Activated T-cell treated with anti-CD3 and anti-CD28 coated beads, Interleukin-2, amount 50 U/mL, for 72 hours (primary cell): ENCODE measurements at places on chromosomes 1 and 21.
A peak's percentile ranks its signal among the peaks of the same experiment; 100 is the strongest.

DNA sequence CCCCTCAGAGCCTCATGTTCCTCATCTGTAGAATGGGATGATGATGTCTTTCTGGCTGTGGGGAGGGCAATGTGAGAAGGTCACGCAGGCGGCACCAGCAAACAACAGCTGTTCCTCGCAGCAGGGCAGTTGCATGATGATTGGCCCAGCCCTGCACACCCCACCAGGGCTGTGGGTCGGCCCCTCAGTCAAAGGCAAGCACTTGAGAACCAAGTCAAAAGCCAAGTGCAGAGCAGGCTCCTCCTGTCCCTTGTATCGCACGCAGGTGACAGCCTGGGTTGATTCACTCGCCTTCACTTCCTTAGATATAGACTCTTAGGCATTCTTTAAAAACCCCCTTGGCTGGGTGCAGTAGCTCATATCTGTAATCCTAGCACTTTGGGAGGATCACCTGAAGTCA, 191.9 kb upstream of the C1orf174 start:
- peaks cover 10% of the 10 kb centered on the region for H3K4me1 ChIP-seq
- H3K27me3 ChIP-seq = no peaks in the 10 kb centered on the region
- H3K4me3 ChIP-seq = no peak overlapping the region
- DNase-seq = no peak
- no peak overlapping the region for H3K27ac ChIP-seq

DNA sequence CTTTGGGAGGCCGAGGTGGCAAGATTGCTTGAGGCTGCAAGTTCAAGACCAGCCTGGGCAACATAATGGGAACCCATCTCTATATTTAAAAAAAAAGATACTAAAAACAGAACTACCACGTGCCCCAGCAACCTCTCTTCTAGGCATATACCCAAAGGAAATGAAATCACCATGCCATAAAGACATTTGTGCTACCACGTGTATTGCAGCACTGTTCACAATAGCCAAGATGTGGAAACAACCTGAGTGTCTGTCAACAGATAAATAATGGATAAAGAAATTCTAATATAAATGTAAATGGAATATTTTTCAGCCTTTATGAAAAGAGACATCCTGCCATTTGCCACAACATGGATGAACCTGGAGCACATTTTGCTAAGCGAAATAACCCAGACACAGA, 128.6 kb downstream of the PCNX2 start:
- H3K27me3 ChIP-seq = no peaks in the 10 kb centered on the region
- H3K4me1 ChIP-seq = no peaks in the 10 kb centered on the region
- H3K36me3 ChIP-seq = peaks cover 11% of the 10 kb centered on the region

DNA sequence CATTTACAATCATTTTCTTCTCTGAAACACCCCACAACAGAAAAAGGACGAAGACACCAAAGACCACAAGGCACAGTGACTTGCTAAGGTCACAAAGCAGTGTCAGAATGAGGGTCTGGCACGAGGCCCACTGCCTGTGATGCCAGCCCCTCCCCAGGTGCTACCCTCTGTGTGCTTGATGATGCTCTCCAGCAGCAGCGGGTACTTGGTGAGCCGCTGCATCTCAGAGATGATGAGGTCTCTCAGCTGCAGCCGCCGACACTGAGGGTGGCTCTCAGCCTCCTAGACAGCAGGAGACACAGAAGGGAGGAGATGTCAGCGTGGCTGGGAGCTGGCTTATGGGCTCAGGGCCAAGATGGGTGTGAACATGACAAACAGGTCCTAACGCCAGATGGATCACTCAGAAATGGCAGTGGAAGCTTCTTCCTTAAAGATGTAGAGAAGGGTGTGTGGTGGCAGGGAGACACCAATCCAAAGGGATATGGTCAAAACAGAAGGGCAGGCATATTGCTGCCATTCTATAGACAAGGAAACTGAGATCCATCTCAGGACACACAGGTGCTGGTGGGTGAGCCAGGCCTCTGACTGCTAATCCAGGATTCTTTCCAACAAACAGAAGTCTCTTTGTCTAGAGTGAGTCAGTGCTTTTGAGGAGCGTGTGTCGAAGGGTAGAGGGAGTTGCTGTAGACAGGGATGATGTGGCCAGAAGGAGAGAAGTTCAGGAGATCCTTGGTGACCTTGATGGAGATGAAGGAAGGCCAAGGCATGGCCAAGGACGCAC, 25.6 kb downstream of the LRRC71 start:
- no peaks in the 10 kb centered on the region for H3K27me3 ChIP-seq
- H3K4me3 ChIP-seq = no peak overlapping the region
- H3K4me1 ChIP-seq = peaks cover under 1% of the 10 kb centered on the region

- H3K36me3 ChIP-seq = no peaks in the 10 kb centered on the region
- H3K4me3 ChIP-seq = no peak overlapping the region
- H3K27ac ChIP-seq = no peak overlapping the region
- no peaks in the 10 kb centered on the region for H3K4me1 ChIP-seq
- H3K27me3 ChIP-seq = peaks cover 12% of the 10 kb centered on the region
Measured at GRCh38 chr1:56671085-56671484, 26.0 kb downstream of the PRKAA2 start.

DNA sequence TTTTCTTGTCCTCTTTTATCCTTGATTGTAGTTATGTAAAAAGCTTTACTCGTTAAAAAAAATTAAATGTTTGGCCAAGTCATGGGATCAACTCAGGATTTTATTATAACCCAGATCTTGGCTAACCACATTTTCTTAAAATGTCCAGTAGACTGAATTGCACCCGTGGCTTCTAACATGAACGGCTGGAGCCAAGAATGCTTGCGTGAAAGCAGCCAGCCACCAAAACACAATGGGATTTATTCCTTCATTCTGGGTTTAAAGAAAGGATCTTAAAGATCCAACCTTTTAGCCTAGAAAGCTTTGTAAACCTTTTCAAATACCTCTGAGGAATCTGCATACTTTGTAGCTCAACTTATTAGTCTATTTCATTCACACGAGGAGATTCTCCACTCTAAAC, 404.4 kb downstream of the USP25 start:
- peaks cover 2% of the 10 kb centered on the region for H3K36me3 ChIP-seq
- H3K27me3 ChIP-seq = no peaks in the 10 kb centered on the region
- H3K27ac ChIP-seq = no peak overlapping the region
- DNase-seq = no peak

GRCh38 chr1:45643978-45644377, 20.1 kb upstream of the CCDC17 start:
- H3K27ac ChIP-seq = no peak overlapping the region
- peaks cover 8% of the 10 kb centered on the region for H3K4me1 ChIP-seq
- peaks cover 2% of the 10 kb centered on the region for H3K36me3 ChIP-seq
- no peaks in the 10 kb centered on the region for H3K27me3 ChIP-seq
- H3K4me3 ChIP-seq = no peak overlapping the region

DNA sequence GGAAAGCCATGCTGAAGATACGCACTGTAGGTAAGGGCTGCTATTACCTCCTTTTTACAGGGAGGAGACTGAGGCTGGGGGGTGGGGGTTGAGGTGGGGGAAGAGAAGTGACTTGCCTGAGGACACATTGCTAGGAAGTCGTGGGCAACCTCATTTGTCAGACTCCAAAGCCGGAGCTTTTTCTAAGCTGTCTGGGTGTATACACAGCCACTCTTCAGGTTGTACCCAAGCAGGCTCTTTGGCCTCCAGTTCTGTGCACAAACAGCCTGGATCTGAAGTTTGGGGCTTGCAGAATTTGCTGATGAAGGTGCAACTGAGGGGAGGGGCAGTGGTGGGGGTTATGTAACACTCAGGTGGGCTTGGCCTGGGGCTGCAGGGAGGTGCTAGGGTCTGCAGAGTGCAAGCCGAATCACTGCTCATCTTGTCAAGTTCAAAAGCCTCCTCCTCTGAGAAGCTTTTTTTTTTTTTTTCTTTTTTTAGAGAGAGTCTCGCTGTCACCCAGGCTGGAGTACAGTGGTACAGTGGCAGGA, 16.9 kb downstream of the TINAGL1 start:
- no peaks in the 10 kb centered on the region for H3K4me1 ChIP-seq
- no peak overlapping the region for H3K4me3 ChIP-seq
- peaks cover 23% of the 10 kb centered on the region for H3K27me3 ChIP-seq
- no peaks in the 10 kb centered on the region for H3K36me3 ChIP-seq

- peaks cover 23% of the 10 kb centered on the region for H3K27me3 ChIP-seq
- DNase-seq = no peak
Measured at GRCh38 chr1:201463071-201463552, 5.9 kb downstream of the PHLDA3 start.

GRCh38 chr1:79398501-79398900, 392.0 kb upstream of the ADGRL4 start:
- no peaks in the 10 kb centered on the region for H3K27me3 ChIP-seq
- H3K36me3 ChIP-seq = no peaks in the 10 kb centered on the region
- no peak overlapping the region for H3K4me3 ChIP-seq
- H3K4me1 ChIP-seq = no peaks in the 10 kb centered on the region
- no peak for DNase-seq
- H3K27ac ChIP-seq = no peak overlapping the region

DNA sequence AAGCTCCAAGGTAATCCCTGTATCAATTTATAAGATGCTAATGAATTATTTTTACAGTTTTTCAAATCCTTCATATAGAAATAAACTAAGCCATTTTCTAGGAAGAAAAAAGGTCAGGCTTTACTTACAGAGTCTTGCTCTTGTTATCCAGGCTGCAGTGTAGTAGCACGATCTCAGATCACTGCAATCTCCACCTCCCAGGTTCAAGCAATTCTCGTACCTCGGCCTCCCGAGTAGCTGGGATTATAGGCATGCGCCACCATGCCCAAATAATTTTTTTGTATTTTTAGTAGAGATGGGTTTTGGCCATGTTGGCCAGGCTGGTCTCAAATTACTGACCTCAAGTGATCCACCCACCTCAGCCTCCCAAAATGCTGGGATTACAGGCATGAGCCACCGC, 27.0 kb downstream of the RERE start:
- H3K4me3 ChIP-seq = no peak overlapping the region
- peaks cover 5% of the 10 kb centered on the region for H3K4me1 ChIP-seq
- H3K27me3 ChIP-seq = no peaks in the 10 kb centered on the region
- DNase-seq = no peak
- peaks cover 1% of the 10 kb centered on the region for H3K36me3 ChIP-seq
- no peak overlapping the region for H3K27ac ChIP-seq

DNA sequence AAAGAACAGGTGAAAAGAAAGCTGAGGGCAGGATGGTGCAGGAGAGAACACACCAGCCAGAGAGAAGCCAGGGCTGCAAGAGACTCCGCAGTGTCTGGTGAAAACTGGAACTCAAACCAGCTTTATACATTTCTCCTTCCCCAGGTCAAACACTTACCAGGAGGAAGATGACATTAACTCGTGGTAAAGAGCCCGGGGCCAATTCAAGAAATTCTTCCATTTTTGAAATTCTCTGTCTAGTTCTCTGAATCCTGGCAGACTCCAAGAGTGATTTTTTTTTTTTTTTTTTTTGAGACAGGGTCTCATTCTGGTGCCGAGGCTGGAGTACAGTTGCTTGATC, 25.8 kb upstream of the SIPA1L2 start:
- DNase-seq = no peak
- peaks cover 2% of the 10 kb centered on the region for H3K36me3 ChIP-seq
- H3K27ac ChIP-seq = no peak overlapping the region
- H3K27me3 ChIP-seq = peaks cover 21% of the 10 kb centered on the region
- no peak overlapping the region for H3K4me3 ChIP-seq

GRCh38 chr1:218401998-218402785, 57.1 kb downstream of the TGFB2 start:
- no peak for DNase-seq
- peaks cover 8% of the 10 kb centered on the region for H3K27me3 ChIP-seq
- H3K36me3 ChIP-seq = no peaks in the 10 kb centered on the region
- no peak overlapping the region for H3K27ac ChIP-seq

- no peaks in the 10 kb centered on the region for H3K36me3 ChIP-seq
- no peaks in the 10 kb centered on the region for H3K4me1 ChIP-seq
- H3K27me3 ChIP-seq = peaks cover 22% of the 10 kb centered on the region
- no peak overlapping the region for H3K27ac ChIP-seq
Measured at GRCh38 chr1:181783208-181783607, 278.3 kb downstream of the ZNF648 start.

- no peak for DNase-seq
- no peak overlapping the region for H3K4me3 ChIP-seq
- H3K4me1 ChIP-seq = peaks cover 77% of the 10 kb centered on the region
- H3K27ac ChIP-seq = peak overlapping the region; percentile 80
- peaks cover 2% of the 10 kb centered on the region for H3K36me3 ChIP-seq
Measured at GRCh38 chr1:1883092-1883873, 7.6 kb downstream of the GNB1 start.

DNA sequence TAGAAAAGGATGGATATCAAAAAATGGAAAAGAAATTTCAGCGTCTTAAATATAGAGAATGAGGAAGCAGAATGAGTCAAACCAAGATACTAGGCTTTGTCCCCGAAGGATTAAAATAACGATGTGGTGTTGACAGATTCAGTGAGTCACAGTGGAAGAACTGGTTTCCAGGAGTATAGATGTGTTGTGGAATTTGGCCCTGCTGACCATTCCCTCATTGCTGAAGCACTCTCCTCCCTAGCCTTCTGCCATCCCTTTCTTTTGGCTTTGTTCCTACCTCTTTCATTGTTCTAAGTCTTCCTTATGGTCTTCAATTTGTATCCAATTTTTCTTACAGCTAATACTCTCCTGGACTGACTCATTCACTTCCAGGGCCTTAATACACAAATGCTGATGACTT, 23.1 kb upstream of the USP25 start:
- H3K27ac ChIP-seq = no peak overlapping the region
- H3K36me3 ChIP-seq = peaks cover 2% of the 10 kb centered on the region
- H3K27me3 ChIP-seq = peaks cover 5% of the 10 kb centered on the region
- no peaks in the 10 kb centered on the region for H3K4me1 ChIP-seq

GRCh38 chr21:33290441-33290840, 24.3 kb downstream of the IL10RB start:
- no peaks in the 10 kb centered on the region for H3K27me3 ChIP-seq
- no peak overlapping the region for H3K4me3 ChIP-seq
- no peak overlapping the region for H3K27ac ChIP-seq
- H3K36me3 ChIP-seq = peaks cover 8% of the 10 kb centered on the region

GRCh38 chr1:208977638-208978256, 605.8 kb upstream of the CAMK1G start:
- no peak for DNase-seq
- peaks cover 13% of the 10 kb centered on the region for H3K27me3 ChIP-seq
- no peaks in the 10 kb centered on the region for H3K36me3 ChIP-seq
- no peak overlapping the region for H3K27ac ChIP-seq

DNA sequence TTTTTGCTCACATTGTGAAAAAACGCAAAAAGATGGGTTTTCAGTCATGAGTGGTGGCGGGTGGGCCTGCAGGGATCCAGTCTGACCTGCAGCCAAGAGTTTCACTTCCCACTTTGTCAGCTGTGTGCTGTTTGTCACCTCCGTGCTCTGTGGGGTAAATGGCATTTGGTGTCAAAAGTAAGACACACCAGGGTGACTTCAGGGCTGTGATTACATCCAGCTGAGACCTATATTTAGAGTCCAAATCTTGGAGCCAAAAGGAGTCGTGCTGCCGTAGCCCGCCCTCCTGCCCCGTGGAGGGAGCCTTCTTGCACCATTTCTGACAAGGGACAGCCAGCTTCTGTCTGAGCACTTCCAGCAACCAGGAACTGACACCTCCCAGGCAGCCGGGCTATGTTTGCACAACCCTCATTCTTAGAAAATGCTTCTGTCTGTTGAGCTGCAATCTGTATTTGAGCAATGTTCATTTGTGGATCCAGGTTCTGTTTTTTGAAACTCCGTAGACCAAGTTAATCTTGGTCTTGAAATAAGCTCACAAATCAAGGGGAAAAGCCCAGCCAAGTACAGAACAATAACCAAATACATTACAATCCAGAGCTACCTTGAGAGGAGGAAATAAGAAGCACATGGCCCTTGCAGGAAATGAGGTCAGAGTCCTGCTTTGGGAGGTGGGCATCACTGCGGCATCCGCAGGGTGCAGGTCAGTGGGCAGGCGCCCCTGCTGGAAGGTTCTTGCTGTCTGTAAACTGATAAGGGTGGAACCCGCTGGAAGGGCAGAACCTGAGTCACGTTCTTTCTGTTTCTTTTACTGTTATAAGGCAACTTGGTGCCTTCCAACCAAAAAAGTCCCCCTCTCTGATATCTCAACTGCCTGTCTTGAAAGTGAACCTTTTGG, 14.4 kb downstream of the ABCG1 start:
- H3K27me3 ChIP-seq = no peaks in the 10 kb centered on the region
- peak overlapping the region; percentile 84 for H3K4me3 ChIP-seq
- DNase-seq = peak; percentile 90
